ENCODE measurements at places on chromosomes 1 and 21. TPM values are rescaled to one million over a fixed set of nuclear protein-coding genes. Genes with fewer than 3 reads are reported as not detected.

TFF2 gene
- total RNA-seq: not detected

HJV gene
- total RNA-seq: not detected

DNA sequence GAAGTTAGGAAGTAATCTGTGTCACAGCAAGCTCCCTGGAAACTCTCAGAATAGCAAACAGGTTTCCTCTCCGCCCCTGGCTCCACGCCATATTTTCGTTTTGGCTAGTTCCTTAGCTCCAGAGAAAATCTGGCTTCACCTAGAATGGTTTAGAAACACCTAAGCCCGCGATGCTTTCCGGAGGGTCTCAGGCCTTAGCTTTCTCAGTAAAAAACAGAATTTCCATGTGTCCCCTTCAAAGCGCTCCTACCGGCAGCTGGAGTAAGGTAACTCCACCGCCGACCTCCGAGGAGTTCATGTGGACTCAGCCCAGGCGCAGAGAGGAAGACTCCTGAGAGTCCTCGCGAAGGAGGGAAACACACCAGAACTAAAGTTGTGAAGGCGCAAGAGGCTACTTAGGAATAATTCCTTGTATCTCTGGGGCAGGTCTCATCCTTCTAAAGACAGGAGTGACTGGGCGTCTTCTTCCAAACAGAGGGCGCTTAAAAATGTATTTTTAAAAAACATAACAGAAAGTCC is 406 bp downstream of the KIAA0040 start:
- peak; percentile 38 for ATAC-seq

- ATAC-seq: peak; percentile 93
These were observed 520 bp downstream of the PLEKHN1 start for GRCh38 chr1:966704-967300.

All from activated T-helper 17 cell treated with anti-CD3 and anti-CD28 coated beads, Interleukin-2, amount 50 U/mL, for 72 hours (primary cell).